ENCODE measurements at places on chromosomes 7 and 10.

DNA sequence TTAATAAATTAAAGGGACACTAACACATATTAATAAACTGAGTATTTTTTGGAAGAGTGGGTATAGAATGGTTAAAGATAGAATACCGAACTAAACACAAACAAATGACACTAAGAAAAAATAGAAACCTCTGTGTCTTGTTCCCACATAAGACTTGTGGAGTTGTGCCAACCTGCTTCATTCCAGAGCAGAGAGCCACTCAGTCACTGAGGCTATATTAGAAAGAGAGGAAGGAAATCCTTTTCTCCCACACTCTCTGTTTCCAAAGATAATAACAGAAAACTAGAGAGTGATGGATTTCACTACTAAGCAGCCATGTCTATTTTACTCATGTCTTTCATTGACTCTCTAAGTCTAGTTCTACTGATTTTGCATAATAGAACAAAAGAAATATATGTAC lies 26.0 kb downstream of the CTNNA3 start:
- DNase-seq: no peak

DNA sequence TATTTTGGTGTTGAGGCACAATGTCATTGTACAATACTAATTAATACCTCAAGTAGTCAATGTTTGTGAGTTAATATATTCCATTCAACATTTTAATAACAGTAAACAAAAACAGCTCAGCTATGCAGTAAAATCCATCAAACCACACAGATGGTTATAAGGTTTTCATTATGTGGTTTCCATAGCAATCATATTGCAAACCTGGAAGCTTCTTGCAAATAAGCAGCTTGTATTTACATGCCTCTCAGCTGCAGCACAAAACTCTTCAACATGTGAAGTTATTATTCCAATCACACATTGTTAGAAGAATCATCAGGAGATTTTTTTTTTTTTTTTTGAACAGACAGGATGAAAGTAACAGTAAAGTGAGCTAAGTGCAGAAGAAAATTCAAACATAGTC lies 170.2 kb downstream of the SKAP2 start:
- no peak for DNase-seq

GRCh38 chr7:23353172-23353571 lies 54.0 kb downstream of the MALSU1 start:
- no peak for DNase-seq

DNA sequence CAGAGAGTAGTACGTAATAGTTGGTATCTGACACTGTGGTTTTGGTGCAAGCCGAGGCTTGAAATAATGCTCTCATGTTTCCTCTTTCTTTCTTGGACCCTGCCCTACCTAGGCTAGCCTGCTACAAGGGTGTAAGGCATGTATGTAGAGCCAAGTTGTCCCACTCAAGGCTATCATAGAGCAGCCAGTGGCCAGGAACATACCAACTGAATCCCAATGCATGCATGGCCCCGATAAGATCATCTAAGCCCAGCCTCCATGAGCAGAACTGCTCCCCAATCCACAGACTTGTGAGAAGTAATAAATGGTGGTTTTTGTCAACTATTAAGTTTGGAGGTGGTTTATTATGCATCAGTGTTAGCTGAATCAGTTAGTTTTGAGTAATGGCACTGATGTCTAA lies 250.2 kb downstream of the SH2D4B start:
- DNase-seq: no peak

- no peak for DNase-seq
Observed at GRCh38 chr10:113093188-113094113, 143.4 kb downstream of the TCF7L2 start.

DNA sequence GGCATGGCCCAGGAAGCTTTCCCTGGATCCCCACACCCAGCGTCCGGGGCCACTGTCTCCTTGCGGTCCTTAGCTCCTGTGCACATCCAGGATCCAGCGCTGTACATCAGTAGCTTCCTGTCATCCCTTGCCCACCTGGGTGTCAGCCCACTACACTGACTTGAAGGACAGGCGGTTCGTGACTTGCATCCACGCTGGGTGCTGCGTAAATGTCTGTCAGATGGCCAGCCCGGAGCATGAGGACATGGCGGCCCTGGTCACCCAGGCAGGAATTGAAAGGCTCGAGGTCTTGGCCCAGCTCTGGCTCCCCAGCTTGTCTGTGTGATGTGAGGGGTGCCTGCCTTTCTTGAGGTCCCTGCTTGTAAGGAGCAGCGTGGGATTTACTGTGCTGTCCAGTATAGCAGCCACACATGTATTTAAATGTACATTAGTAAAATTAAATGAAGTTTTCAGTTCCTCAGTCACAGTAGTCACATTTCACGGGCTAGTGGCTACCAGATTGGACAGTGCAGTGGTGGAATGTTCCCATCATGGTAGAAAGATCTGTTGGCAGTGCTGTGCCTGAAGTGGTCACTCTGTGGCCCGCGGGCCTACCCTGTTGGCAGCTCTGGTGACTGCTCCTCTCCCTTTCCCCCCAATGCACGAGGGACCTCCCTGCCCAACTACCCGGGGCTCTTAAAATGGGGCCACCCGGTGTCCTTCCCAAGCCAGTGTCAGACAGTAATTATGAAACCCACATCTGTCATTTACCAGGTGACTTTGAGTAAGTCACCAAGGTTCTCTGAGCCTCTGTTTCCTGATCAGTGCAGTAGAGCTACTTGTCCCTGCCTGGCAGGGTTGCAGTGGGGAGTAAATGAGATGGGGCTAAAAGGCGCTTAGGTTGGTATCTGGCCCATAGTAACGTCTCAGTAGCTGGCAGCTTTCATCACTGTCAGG lies 97.8 kb upstream of the PPIF start:
- no peak for DNase-seq

- DNase-seq: no peak
Observed at GRCh38 chr10:74643596-74643975, 182.8 kb upstream of the KAT6B start.

GRCh38 chr10:6699336-6699735 lies 119.3 kb upstream of the PRKCQ start:
- DNase-seq: no peak

DNA sequence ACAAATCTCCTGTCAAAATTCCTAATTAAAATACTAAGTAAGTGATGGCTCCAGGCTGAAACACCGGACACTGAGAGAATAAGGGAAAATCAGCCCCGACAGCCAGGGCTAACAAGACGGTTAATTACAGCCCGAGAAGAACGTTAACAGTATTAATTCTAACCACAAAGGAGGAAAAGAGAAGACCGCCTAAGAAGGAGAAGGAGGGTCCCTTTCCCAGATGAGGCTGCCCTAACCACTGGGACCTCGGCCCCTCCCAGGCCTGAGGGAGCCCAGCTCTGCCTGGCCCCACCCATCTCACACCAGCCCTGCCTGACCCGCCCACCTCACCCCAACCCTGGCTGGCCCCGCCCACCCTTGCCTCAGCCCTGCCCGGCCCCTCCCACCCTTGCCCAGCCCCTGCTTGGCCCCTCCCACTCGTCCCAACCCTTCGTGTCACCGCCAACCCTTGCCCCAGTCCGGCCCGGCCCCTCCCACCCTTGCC lies 51.3 kb downstream of the PWWP2B start:
- DNase-seq: peak; percentile 72

DNA sequence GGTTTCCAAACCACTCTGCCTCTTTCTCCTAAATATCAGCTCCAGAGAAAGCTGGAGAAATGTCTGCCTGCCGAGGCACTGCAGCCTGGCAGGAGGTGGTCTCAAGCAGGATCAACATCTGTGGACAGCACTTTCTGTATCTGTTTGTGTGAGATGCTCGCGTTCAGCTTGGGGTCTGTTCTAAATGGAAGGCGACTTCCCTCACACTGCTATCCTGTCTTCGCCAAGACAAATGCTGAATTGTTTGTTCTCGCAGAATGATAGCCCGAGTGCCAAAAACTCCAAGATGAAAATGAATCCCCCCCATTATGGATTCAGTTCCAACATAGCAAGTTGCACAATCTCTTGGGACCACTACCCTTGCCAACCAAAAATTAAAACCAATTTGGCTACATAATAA lies 72.2 kb upstream of the PALS2 start:
- DNase-seq: no peak

DNA sequence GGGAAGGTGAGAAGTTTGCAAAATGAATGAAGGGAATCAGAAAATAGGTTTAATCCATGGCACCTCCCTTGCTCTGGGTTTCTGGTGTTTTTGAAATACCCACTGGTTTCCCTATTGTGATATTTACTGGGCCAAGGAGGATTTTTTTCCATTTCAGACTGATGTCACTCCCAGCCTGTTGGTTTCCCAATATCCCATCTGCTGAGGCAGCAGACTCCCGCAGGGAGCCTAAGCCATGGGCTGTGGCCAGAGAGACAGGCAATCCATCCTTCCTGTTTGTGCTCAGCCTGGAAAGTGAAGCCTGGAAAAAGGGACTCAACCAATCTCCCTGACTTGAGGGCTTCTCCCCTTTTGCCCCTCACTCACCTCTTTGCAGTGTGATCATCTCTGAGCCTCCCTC lies 22.8 kb downstream of the FAM107B start:
- peak; percentile 58 for DNase-seq

GRCh38 chr7:48168159-48168558 lies 3.1 kb upstream of the ABCA13 start:
- DNase-seq: peak; percentile 28

DNA sequence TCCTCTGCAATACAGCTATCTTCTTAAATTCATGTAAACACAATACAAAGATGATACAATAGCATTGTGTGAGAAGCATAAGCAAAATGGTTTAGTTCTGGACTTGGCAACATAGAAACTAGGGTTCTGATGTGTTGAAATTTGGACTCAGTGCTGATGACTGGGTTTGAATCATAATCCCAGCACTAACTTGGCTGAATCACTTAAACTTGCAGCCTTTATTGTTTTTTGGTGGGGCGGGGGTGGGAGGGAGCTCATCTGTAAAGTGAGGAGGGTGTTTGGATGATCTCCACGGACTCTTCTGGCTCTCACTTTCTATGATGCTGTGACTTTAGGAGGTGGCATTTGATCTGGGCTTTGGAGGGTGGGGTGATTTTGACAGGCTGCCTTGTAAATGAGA lies 158.2 kb downstream of the WNT2 start:
- DNase-seq: peak; percentile 54

GRCh38 chr10:6338361-6338760 lies 135.6 kb downstream of the PFKFB3 start:
- no peak for DNase-seq

GRCh38 chr7:90345016-90345415 lies 1.5 kb upstream of the GTPBP10 start:
- no peak for DNase-seq

DNA sequence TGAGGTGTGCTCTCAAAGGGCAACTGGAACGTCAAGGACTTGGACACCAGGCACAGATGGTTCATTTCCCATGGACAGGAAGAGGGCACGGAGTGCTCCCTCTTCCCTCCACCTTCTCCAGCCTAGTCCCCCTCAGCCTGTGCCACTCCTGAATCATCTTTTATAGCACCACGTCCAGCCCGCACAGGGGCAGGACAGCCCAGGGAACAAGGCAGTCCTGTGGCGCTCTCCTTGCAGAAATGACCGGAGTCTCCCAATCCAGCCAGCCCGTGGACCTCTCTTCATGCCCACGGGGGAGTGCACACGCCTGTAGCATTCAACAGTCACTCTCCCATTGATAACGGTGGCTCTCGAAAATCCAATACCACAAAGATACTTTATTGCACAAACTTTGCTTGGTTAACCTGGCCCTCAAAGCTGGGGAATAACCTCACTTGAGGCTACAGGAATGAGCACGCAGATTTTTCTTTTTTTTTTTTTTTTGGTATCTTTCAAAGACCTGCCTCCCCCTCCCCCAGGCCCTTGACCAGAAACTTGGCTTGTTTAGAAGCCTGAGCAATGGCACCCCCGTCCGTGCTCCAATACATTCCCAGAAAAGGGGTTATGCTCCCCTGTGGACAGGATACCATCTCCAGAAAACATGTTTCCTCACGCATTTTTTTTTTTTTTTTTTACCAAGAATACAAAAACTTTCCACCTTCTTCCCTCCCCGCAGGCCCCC lies 733 bp downstream of the PRKCQ start:
- no peak for DNase-seq
